Sciatic nerve (tissue), 2 donors: ENCODE measurements at places on chromosomes 13 and 19. TPM values are rescaled to one million over a fixed set of nuclear protein-coding genes. Genes with fewer than 3 reads are reported as not detected.

- DNase-seq: peak; percentile 79
Observed at GRCh38 chr19:56105090-56105701, 15.9 kb downstream of the ZNF787 start.

DNA sequence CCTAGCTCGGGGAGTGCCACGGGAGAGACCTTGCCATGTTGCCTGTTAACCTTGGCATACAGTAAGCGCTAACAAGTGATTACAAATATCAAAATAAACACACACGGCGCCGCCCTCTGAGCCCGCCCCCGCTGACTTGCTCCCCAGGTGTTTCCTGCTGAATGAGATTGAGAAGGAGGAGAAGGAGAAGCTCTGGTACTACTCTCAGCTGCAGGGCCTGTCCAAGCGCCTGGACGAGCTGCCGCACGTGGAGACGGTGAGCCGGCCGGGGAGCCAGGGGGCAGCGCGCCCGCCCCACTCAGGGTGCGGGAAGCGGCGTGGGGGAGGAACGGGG lies 5.0 kb downstream of the APC2 start:
- DNase-seq: no peak

- DNase-seq: peak; percentile 94
Observed at GRCh38 chr19:2270423-2271233, 11.3 kb downstream of the PEAK3 start.

- DNase-seq: no peak
Observed at GRCh38 chr19:7942981-7943443, 454 bp downstream of the TIMM44 start.

DNA sequence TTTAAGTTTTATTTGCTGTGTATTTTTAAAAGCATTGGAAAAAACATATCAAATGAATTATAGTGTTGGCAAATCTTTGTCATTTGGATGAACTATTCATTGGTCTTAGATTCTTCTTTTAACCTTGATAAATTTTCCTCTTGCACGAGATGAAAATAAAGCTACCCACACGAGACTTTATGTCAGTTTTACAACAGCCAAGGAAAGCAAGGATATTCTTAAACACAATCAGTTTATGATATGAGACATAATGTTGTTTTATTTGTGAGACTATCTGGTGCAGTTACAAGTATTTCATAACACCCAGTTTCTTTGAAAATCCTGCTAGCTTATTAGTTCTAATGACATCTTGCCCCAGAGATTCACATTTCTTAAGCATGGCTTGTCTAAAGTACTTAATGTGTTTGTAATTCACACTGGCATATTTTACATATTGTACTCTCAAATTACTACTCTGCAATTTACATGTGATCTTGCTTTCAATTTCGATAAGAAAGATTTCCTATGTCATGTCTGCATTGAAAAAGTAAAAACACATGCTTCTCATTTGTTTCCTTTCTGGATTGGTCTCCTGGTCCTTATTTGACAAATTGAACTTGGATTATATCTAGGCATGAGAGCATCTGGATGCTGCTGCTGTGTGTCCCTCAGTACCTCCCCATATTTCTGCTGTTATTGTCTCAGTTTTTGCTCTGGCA lies 955.5 kb upstream of the PCDH9 start:
- DNase-seq: no peak

- no peak for DNase-seq
Observed at GRCh38 chr13:83681547-83681946, 200.7 kb downstream of the SLITRK1 start.

- DNase-seq: no peak
Observed at GRCh38 chr19:44856421-44857083, 10.5 kb downstream of the NECTIN2 start.

DNA sequence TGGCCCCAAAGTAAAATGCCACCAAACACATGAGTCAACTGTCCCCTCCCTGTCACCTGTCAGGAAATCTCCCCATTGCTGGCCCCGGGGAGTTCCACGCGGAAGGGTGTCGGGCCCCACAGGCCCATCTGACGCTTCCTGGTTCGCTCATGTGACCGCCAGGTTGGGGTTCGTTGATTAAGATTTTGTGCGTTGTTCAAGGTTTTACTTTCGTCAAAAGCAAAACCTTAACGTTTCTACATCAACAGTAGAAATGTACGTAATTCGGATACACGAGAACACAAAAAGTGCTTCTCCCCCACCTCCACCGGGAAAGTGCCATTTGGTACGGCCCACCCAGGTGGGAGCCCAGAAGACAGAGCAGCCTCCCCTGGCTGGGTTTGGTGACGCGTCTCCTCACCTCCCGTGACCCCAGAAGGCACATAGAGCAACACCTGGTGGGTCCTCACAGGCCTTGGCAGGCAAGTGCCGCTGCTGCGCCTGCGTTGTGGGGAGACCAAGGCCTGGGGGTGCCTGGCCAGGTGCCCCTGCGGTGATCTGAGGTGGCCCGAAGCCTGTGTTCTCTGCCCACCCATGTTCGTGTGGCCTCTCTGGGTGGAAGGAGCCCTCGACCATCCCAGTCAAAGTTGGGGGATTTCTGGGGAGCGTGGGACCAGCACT lies 161.6 kb downstream of the KDM4B start:
- no peak for DNase-seq

GRCh38 chr19:2076526-2076944 lies 19.6 kb downstream of the MOB3A start:
- DNase-seq: no peak

DNA sequence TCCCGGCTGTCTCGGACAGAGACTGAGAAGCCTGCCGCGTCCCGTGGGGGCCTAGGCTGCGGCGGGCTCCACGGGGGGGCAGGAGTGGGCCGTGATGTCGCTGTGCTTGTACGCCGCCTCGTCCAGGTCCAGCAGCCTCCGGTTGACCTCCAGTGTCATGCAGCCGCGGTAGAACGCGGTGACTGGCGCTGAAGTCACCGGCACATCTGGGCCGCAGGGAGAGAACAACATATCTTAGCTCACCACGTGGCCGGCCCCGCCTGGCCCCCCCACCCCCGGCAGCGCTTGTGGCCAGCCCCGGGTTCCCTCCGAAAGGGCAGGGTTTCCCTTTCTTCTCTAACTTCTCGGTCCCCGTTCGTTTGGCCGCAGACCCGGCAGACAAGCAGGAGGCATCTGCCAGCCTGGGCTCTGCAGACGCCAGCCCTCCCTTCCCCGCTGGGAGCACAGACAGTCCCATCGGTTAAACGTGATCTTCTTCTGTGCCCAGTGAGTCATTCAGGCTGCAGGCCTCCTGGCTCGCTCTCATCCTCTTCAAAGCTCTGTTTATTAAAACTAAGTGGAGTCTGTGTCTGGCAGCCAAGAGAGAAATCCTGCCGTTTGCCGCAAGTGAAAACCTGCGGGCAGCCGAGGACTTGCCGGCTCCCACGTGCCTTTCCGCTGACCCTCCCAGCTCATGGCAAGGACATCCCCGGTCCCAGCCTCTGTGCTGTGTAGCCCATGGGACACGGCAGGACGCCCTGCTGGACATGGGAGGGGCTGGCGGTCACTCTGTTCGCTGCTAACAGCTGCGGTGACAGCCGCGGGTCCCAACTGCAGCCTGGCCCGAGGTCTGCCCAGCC lies 42.8 kb downstream of the GAS6 start:
- DNase-seq: peak; percentile 81

GRCh38 chr19:51781999-51782398 lies 13.0 kb upstream of the FPR3 start:
- DNase-seq: no peak

- no peak for DNase-seq
Observed at GRCh38 chr19:8609279-8610040, 1.1 kb downstream of the ADAMTS10 start.

- DNase-seq: no peak
Observed at GRCh38 chr19:10500247-10500592, 2.9 kb downstream of the KEAP1 start.

DNA sequence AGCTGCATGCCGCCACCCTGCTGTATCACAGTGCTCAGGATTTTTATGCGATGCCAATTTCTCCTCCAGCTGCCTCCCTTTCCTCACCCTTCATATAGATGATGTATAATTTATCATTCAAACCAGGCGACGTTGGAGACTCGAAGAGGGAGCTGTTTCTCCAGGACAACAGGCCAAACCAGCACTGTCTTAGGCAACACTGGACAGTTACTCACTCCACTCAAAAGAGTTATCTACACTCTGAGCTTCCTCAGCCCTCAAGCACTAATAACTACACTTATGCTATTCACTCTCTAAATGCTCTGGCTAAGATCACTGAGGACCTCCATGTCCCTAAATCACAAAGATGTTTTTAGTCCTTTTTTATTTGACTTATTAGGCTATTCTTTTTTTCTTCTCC lies 87.3 kb upstream of the RFC3 start:
- DNase-seq: no peak

GRCh38 chr13:27679896-27680295 lies 58.2 kb downstream of the POLR1D start:
- DNase-seq: no peak

DNA sequence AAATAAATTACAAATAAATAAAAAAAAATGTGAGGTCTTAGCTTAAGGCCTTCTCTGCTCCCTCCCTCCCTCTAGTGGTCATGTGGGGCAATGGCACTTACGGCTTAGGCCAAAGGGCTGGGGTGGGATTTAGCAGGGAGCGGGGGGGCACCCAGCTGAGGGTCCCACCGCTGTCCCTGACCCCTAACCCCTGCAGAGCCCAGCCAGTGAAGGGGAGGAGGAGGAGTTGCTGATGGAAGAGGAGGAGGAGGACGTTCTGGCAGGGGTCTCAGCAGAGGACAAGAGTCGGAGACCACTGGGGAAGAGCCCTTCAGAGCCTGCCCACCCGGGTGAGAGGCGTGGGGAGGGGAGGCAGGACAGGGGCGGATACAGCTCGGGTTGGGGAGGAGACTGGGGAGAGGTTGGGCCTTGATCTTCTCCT lies 9.3 kb downstream of the MPND start:
- peak; percentile 67 for DNase-seq

DNA sequence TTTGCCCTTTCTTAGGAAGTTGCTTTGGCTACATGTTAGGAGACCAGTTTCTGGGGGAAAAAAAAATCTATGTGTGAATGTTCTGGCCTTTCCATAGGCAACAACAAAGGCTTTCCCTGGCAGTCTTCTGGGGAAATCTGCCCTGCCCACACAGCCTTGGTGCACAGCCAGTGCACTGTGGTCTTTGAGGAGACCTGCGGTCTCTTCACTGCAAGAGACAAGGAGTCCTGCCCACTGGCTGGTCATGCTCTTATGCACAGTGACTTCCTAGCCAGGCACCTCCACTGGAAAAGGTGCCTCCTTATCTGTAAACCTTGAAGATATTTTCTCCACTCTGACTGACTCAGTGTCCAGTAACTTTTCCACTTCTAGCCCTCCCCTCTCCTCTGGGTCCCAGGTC lies 155.1 kb downstream of the SUCLA2 start:
- DNase-seq: no peak

DNA sequence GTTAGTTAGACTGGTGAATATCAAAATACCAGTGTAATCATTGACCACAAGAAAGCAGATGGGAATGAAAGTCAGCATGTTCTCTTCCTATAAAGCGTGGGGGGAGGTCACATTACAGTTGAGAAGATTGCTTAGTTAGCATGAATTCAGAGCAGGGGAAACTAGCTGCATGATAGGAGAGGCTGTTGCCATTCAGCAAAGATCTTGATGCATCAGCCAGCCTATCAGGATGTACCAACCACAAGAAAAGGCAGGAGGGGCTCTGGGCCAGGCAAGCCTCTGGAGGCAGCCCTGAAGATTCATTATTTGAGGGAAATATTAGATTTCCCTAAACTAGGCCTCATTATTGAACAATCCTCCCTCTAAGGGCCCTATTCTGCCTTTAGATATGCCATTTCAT lies 5.0 kb upstream of the MTMR6 start:
- no peak for DNase-seq

GRCh38 chr13:33509642-33510229 lies 224.2 kb upstream of the STARD13 start:
- no peak for DNase-seq

DNA sequence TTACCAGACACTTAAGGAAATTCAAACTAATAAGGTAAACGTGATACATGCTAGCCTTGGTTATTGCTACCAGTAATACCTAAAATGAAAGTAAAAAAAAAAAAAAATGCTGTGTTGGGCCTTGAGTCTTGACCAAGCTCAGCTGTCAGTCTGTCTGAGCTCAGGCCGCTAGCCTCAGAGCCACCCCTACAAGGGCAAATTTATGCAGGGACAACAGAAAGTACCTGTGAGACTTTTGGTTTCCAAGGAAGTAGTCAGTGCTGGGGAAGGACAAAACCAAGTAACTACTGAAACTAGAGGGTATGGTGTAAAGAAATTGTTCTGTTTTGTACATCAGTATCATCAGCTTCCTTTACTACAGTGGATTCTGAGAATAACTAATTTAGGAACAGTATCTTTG lies 134.3 kb upstream of the SLITRK5 start:
- DNase-seq: no peak

Gene NLRP7
- not detected for total RNA-seq

Gene CEACAM8
- 1.3 TPM for total RNA-seq

Gene ZNF582
- total RNA-seq: 5.5 TPM

Gene ATCAY
- total RNA-seq: not detected

Gene SULT2A1
- not detected for total RNA-seq

Gene KCNK6
- 4.1 TPM for total RNA-seq
